Activated CD8-positive, alpha-beta memory T cell treated with anti-CD3 and anti-CD28 coated beads, Interleukin-2, amount 50 U/mL, for 48 hours (primary cell): ENCODE measurements at places on chromosomes 1 and 21.

GRCh38 chr1:3058263-3059030, 10.6 kb upstream of the PRDM16 start:
- DNase-seq, result no peak

DNA sequence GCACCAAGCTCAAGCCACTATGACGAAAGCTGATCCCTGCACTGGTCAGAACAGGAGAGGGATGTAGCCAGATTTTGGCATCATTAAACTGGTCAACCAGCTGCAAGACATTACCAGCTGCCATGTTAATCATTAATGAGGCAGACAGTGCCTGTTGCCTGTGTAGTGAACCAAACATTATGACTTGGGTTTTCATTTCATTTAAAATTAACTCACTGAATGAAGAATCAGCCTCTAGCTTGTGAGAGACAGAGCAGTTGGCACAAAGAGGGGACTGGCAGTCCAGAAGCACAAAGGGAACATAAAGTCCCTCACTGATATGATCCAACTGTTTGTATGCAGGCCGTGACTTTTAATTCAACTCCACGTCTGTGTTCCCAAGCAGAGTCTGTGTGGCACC, 318.9 kb downstream of the SEC16B start:
- no peak for DNase-seq

DNA sequence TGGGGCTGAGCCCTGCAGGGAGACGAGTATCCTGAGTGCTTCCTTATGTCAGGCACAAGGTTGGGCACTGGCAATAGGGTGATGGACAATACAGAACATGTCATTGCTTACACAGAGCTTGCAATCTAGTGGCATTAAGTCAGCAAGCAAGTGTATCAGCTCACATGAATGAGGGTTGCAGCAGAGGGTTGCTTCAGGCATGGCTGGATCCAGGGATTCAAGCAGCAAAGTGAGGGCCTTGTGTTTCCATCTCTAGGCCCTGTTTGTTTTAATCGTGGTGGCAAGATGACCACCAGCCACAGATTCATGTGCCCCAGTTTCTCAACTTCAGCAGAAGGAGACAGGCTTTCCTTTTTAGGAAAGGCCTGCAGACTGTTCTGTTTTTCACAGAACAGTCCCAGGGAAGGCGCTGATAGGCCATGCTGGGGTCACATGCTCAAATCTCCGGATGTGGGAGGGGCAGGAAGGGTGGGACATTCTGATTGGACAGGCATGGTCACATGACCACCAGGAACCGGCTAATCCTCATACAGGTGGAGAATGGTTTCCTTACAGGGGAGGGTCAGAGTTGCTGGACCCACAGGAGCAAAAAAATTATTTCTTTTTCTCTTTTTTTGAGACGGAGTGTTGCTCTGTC, 14.4 kb downstream of the PLOD1 start:
- no peak for DNase-seq

DNA sequence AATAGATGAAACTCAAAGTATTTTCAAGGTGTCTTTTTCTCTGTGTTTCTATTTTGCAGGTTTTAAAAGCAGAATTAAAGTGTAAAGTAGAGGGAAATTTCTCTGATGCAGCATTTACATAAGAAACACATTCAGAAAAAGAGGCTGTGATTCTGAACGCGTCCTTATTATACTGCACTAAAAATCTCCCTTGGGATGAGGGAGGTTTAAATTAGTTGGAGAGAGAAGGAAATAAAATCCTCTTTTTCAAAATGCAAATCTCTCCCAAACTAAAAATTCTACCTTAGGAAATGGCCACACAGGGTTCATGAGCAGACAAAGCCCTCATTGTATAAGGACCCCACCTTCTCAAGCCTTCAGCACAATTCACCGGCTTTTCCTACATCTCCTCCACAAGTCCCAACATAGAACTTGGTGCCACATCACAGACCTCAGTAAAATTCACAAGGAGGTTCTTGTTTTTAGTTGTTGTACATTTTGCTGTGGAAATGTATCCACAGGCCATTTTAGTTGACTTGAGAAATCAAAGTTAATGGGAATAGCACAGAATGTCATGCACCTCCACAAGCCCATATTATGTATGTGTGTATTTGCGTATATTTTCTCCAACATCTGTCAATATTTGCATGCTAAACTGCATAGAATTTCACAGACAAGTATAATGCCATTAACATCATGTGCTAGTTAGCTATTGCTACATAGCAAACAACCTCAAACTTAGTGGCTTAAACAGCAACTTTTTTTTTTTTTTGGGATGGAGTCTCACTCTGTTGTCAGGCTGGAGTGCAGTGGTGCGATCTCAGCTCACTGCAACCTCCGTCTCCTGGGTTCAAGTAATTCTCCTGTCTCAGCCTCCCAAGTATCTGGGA, 59.8 kb downstream of the MAB21L3 start:
- DNase-seq, result no peak

DNA sequence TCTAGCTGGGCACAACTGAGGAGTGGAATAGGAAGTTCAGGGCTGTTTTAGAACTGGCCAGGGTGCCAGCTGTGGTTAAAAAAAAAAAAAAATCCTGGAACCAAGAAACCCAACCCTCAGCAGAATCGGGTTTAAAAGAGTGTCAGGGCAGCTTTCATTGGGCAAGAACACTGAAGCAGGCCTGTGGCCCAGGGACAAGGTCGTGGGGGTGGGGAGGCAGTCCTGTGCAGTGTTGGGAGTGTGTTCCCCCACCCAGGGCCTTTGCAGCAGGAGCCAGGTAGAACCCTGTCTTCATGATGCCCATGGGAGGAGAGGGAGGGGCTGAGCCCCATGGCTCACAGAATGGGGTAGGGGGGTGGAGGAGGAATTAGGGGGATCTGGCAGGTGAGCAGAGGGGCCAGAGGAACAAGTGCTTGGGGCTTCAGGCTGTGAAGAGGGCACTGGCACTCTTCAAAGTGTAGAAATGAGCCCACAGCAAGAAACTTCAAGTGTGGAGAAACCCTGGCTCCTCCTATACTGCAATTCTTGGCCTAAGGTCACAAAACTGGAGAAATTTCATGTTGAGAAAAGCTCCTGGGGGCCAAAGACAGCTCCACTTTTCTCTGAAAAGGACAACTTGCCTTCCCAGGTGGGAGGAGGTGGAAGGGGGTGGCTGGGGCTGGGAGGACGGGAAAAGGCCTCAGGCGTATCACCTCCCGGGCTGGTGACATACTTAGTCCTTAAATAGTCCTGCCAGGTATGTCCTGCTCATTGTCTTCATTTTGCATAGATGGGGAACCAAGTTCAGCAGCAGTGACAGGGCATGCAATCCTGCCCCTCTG, 39.3 kb downstream of the KIAA1614 start:
- DNase-seq, result no peak

DNA sequence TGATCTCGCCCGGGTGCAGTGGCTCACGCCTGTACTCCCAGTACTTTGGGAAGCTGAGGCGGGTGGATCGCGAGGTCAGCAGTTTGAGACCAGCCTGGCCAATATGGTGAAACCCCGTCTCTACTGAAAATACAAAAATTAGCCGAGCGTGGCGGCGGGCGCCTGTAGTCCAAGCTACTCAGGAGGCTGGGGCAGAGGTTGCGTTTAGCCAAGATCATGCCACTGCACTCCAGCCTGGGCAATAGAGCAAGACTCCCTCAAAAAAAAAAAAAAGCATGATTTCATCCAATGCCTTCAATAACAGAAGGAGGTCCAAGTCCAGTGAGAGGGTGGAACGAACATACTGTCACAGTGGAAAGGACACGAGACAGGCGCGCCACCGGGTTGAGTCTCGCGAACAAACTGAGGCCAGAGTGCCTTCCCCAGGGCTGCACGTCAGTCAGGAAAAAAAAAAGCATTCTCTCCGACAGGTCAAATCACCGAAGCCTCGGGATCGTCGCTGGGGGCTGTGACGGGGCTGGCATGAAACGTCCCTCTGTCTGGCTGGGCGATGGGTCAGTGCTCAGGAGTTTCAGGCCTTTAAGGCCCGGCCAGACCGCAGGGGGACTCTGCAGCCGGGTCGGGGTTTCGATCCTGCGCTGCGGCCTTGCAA, 8.4 kb upstream of the CROCC start:
- DNase-seq, result no peak

GRCh38 chr1:157090771-157091170, 8.8 kb downstream of the ETV3L start:
- peak; percentile 41 for DNase-seq

GRCh38 chr1:45012639-45013278, 705 bp downstream of the UROD start:
- peak; percentile 78 for DNase-seq

GRCh38 chr1:93475681-93476080, 27.8 kb downstream of the FNBP1L start:
- no peak for DNase-seq

GRCh38 chr1:246582301-246583055, 16.2 kb downstream of the CNST start:
- no peak for DNase-seq

DNA sequence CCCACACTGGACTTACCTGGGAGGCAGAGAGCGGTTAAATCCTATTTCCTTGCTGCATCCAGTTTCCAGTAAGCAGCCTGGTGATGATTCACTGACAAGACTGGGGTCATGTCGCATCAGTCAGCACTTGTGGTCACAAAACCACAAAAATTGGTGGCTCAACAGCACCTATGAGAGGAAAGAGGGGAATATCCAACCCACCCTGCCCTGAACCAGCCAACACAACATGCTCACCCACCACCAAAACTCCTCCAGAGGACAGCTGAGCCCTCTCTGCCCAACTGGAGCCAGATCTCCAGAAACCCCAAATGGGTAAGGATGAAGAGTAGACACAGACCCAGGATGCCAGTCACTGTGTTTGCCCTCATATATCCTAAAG, 64.0 kb downstream of the CD46 start:
- peak; percentile 63 for DNase-seq

- no peak for DNase-seq
These were observed 374.9 kb downstream of the DSCAM start for GRCh38 chr21:40472013-40472412.

DNA sequence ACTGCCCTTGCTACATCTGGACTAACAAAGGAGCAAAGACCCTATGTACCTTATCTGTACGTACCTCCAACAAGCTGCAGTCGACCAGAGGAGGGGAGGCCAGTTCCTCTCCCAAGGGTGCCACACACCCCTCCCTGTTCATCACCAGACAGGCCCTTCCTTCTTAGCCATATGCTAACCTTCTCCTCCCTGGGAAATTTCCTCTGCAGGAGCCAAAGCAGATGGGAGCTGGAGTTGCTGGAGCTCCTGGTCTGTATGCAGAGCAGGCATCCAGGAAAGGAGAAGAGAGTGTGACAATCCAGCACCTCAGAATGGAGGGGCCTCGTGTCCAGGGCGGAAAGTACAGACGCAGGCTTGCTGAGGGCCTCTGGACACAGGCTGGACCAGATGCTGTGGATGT, 48.5 kb downstream of the C8B start:
- no peak for DNase-seq

DNA sequence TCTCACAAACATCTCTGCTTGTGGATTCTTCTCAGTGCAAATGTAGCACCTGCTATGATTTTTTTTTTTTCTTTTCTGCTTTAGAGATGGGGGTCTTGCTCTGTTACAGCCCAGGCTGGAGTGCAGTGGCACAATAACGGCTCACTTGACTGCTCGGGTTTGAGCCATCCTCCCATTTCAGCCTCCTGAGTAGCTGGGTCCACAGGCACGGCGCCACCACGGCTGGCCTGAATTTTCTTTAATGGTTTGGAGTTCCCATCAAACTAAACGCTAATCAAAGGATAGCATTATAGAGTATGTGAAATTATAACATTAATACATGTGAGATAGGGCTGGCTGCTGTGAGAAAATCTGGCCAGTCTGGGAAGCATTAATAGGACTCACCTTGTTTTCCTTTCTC, 7.2 kb upstream of the PTGER3 start:
- DNase-seq, result no peak

GRCh38 chr1:3536420-3537195, 74.7 kb downstream of the MEGF6 start:
- DNase-seq, result no peak

DNA sequence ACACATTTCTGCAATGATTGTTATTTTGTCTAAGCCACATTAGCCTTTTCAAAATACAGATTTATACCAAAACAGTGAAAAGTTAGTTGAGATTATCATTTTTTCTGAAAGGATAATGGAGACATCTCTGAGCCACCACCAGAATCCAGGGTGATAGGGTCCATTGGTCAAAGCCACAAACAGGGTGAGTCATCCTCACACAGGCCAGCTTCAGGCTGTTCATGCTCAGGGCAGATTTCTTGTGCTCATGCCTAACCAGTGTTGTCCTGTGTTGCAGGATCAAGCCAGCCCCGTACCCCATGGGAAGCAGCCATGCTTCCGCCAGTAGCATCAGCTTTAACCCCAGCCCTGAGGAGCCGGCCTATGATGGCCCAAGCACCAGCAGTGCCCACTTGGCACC, 13.4 kb downstream of the ELOA start:
- DNase-seq, result no peak

DNA sequence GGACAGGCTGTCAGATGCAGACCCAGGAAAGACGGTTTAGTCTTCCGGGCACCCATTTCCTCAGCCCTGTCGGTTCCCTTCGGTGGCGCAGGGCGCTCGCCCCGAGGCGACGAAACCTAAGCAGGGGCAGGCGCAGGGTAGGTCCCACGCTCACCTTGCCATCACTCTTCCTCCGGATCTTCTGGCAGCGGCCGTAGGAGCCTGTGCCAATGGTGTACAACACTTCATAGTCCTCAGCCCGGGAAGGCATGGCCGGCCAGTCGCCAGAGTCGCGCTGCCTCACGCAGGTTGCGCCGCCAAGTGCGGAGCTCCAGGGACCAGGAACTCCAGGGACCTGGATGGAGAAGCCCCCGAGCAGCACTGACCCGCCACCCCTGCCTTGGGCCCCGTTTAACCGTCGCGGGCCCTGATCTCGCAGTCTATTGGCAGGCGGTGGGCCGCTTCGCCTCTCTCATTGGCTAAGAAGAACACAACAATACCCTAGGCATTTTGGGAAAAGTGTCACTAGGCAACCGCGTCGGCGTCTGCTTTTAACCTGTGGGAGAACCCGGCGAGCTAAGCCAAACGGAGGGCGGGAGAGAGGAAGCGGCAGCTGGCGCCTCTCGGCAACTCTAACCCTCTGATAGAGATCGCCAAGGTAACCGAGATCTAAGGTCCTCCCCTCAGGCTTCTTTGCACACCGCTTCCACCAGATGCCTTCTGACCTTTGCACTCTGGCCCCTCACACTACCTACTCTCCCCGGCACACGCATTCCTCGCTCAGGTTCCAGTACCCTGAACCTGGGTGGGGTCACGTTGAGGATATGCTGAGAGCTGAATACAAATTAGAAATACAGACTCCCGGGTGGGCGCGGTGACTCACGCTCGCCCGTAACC, at the start of gene NEK2:
Gene NEK2 (minus strand): TSS at position 392 of the 876 bp plus-strand sequence. CDS start 142 bp downstream, at position 250.
- peak; percentile 89 for DNase-seq

DNA sequence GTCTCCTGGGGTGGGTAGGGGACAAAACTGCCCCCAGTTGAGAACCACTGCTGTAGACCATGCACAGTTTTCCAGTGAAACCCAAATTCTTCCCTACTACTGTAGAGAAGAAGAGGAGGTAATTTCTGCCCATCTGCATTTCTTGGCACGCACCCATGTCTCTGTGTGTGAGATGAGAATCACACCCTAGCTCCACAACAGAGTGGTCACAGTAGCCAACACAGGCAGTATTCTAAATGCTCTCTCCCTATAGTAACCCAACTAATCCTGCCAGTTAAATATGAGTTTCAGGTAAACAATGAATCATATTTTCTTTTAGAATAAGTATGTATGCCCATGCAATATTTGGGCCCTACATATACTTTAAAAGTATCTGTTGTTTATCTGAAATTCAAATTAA, 1.2 kb upstream of the CAPN2 start:
- DNase-seq, result no peak

GRCh38 chr1:36482724-36483388, at the start of gene CSF3R:
CSF3R (minus strand) TSS chr1:36482913; CDS start chr1:36479496, 3,417 bp downstream.
- no peak for DNase-seq

- no peak for DNase-seq
These were observed 45.1 kb upstream of the ROR1 start for GRCh38 chr1:63728611-63729226.
